GM20000 (cell line): ENCODE measurements at places on chromosomes 16 and 17.
A peak's percentile ranks its signal among the peaks of the same experiment; 100 is the strongest.

DNA sequence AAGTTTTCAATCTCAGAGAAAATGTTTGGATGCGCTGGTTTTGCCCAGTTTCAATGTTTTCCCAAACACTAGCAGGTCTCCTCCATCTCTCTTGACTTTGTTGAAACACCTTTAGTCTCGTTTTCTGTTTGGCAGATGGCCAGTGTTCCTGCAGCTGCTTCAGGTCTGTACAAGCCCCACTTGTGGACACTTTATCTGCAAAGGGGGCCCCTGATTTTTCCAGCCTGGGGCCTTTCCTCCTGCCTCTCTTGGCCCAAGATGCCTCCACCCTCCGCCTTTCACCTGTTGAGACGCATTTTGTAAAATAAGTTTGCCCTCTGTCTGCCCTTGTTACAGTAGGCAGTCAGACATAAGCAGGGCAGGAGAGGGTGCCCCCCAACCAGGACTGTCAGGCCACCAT lies 21.8 kb upstream of the PRM1 start:
- no peak for DNase-seq

DNA sequence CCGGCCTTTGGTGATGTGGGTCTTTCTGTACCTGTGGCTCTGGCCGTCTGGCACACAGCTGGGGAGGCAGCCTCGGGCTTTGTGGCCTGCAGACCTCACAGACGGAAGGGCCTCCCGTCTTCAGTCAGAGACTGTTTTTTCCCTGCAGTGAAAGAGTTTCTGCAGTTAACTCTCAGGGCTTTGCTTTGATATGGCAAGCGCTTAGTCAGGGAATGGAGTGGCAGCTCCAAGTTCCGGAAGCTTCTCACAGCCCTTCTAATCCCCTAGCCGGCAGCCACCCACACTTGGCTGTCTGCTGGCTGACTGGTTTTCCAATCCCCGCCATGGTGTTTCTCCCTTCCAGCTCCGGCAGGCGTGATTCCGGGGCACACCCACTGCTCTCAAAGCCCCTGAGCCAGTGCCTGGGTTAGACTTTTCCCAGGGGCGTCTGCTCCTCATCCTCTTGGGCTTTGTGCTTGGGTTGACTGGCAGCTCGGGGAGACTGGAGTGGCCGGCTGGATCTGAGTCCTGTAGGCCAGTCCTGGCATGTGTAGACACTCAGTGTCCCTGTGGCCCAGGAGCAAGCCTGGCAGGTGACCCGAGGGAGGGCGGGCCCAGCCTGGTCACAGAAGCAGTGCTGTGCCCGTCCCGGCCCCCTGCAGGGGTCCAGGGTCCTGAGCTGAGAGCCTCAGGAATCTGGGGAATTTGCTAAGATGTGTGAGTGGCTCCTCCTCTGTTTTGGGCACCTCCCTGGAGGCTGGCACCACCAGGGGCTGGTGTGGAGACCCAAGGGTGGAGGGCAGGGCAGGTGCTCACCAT lies 29.9 kb downstream of the BAIAP2 start:
- no peak for DNase-seq

GRCh38 chr16:30985401-30986128 lies 558 bp downstream of the HSD3B7 start:
- no peak for DNase-seq

DNA sequence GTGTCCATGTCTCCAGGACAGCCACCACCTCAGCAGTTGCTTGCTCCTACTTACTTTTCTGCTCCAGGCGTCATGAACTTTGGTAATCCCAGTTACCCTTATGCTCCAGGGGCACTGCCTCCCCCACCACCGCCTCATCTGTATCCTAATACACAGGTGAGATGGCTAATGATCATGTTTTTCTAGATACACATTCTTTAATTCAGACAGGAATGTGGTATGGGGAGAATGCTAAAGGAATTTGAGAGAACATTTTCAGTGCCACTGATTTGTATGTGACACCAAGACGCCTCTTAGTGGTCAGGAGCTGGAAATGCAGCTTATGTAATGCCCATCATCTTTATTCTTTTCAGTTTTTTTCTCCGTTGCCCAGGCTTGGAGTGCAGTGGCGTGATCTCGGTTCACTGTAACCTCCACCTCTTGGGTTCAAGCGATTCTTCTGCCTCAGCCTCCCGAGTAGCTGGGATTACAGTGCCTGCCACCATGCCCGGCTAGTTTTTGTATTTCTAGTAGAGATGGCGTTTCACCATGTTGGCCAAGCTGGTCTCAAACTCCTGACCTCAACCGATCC lies 8.9 kb upstream of the RAPGEFL1 start:
- DNase-seq: peak; percentile 66

- DNase-seq: no peak
Measured at GRCh38 chr17:78148286-78149016, 2.3 kb downstream of the C17orf99 start.

DNA sequence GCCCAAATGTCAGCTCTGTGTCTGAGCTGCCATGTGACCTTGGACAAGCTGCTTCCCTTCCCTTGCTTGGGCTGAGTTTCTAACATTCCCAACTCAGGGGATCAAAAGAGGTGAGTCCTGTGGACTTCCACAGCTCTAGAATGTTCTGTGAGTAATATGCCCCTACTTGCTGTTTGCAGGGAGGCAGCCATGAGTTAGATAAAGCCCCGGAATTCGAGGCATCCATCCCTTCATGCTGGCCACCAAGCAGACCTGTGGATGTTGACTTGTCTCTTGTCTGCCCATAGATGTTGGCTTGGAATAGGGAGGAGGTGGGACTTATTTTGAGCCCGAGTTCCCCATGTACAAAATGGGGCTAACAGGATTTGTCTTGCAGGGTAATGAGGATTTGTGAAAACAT lies 36.2 kb downstream of the KSR1 start:
- no peak for DNase-seq

DNA sequence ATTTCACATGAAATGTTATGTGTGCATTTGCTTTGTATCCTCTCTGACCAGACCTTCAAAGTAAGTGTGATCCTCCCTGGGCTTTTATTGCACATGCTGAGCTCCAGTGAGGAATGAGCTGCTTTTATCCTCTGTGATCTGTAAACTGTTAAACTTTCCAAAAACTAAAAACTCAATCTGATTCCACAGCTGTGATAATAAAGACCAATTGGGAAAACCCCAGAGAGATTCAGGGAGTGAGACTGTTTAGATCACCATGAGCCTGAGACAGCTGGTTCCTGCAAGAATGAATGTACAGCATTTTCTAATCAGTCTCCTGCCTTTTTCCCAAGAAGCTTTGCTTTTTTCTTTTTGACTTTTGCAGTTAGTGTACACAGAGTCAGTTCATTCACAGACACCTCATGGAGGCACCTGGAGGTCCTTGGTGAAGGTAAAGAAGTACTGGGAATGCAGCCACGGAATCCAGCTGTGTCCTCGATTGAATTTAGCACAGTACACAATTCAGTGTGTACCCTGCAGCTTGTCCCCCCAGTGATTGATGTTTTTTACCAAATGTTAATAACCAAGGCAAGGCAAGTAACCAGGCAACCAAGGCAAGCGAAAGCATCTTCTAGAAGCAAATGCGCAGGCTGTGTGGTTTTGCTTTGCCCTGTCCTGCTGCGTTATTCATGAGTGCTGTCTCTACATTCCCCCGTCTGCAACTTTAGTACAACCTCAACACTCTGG lies 182.6 kb downstream of the LGALS9B start:
- no peak for DNase-seq

- DNase-seq: no peak
Measured at GRCh38 chr17:50918933-50919296, 52.8 kb upstream of the TOB1 start.

- no peak for DNase-seq
Measured at GRCh38 chr16:31561426-31562233, 33.9 kb downstream of the AHSP start.

DNA sequence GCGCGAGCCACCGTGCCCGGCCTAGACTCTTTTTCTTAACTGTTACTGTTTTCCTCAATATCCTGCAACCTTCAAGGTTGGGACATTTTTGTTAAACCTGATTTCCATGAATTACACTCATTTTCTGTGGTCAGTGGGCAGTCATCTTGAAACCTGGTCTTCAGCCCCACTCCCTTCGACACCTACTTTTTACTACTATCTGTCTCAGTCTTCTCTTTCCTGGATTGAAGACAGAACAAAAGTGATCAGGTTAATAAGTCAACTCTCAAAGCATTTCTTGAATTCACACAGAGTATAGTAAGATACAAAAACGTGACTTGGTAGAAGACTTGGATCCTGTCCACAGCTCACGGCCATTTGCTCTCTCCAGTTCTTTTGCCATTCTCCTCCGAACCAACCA lies 6.1 kb downstream of the MINK1 start:
- no peak for DNase-seq

GRCh38 chr16:80981103-80981502 lies 25.6 kb downstream of the CMC2 start:
- DNase-seq: no peak

GRCh38 chr17:8870406-8871040 lies 3.0 kb upstream of the PIK3R6 start:
- no peak for DNase-seq
